Left ventricle myocardium superior (tissue), 1 donor: ENCODE measurements at places on chromosomes 13 and 19.

GRCh38 chr19:28486473-28486872 lies 726.5 kb downstream of the UQCRFS1 start:
- DNase-seq = no peak

DNA sequence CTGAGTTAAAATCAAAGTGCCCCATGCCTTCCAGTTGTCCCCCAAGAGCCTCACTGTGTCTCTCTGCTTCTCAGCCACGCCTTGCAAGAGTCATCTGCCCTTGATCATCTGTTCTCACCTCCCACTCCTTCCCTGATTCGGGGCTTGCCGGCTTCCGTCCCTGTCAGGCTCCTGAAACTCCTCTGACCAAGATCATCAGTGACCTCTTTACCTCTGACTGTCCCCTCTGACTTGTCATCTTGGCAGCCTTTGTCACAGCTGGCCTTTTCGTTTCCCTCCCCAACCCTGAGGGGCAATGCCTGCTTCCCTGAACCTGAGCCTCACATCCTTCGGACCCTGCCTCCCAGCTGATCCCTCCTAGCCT lies 66.3 kb downstream of the MAP4K1 start:
- no peak for DNase-seq

DNA sequence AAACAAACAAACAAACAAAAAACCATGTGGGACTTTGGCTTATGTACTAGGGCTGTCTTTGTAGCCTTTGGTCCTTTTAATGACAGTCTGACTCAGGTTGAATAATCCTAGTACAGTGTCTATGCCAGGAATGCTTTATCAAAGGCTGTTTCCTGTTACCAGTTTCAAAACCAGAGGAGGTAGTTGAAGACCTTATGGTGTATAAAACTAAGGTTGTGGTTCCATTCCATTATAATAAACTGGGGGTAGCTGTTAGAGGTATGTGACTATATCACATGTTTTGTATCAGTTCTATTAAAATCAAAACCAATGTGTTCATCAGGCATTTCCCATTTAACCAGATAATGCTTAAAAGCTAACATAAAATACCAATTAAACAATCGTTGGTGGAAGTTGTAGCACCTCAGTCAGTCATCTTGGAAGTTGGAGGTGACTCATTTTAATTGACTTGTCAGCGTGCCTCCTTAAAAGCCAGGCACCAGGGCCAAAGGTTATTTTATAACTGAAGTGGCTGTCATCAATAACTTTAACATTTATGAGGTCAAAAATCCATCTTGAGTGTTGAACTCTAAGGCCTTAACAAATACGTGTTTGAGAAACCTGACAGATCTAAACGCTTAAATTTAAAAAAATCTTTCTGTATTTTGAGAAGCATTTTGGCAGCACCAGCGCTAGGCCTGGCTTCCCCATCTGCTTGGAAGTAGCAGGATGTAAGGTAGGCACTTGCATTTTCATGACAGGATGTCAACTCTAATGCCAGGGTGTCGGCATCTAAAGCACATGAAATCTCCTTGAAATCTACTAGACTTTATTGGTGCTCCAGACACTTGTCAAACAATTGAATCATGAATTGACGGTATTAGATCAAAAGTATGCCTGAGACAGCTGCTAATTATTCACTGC lies 162.5 kb downstream of the LMO7 start:
- no peak for DNase-seq

DNA sequence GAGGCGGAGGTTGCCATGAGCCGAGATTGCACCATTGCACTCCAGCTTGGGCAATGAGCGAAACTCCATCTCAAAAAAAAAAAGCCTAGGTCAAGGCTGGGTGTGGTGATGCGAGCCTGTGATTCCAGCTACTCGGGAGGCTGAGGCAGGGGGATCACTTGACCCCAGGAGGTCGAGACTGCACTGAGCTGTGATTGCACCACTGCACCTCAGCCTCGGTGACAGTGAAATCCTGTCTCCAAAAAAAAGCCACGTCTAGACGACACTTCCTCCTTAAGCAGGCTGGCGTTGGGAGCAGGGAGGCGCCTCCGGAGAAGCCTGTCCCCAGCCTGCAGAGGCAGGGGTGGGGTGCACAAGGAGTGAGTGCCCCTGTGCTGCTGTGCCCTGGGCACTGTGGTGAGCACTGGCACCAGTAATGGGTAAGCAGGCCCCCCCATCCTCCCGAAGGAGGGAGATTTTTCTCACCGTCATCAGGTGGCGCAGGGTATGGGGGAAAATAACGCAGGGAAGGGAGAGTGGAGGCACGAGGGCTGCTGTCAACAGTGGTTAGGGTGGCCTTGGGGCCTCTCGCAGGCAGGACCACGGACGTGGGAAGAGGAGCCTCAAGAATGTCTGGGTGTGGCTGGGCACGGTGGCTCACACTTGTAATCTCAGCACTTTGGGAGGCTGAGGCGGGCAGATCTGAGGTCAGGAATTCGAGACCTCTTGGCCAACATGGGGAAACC lies 706 bp downstream of the P2RY11 start:
- no peak for DNase-seq

GRCh38 chr13:87777387-87777786 lies 106.2 kb downstream of the SLITRK5 start:
- DNase-seq = no peak
